ENCODE measurements at places on chromosomes 13 and 19.

DNA sequence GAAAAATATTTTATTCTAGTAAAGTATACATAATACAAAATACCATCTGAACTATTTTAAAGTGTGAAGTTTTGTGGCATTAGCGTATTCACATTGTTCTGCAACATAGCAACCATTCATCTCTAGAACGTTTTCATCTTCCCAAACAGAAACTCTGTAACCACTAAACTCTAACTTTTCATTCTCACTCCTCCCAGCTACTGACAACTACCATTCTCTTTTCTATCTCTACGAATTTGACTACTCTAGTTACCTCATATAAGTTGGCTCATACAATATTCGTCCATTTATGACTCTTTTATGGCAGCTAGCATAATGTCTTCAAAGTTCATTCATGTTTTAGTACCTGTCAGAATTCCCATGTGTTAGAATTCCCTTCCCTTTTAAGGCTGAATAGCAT, 150.5 kb upstream of the MIR17HG start:
- no peak for DNase-seq

DNA sequence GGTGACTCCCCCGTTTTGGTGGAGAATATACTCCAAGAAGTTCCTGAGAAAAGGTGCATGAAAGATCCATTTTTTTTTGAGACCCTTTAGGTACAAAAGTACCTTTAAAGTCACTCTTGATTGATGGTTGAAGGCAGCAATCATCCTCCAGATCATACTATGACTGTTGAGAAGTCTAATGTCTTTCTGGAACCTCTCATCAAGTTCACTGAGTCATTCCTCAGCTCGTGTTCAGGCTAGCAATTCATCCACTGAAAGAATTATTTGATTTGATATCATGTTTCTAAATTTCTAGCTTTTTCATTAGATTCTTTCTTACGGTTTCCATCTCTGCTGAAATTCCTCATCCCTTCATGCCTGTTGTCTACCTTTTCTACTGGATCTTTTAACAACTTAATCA, 65.1 kb upstream of the GJB6 start:
- no peak for DNase-seq

- peak; percentile 58 for DNase-seq
Measured at GRCh38 chr19:45115809-45116615, 23.0 kb downstream of the PPP1R37 start.

GRCh38 chr19:51354742-51355148, 11.4 kb downstream of the ETFB start:
- no peak for DNase-seq

- no peak for DNase-seq
Measured at GRCh38 chr19:50263176-50263575, 59.8 kb downstream of the MYH14 start.

- no peak for DNase-seq
Measured at GRCh38 chr13:74987124-74987690, 494.8 kb downstream of the TBC1D4 start.

DNA sequence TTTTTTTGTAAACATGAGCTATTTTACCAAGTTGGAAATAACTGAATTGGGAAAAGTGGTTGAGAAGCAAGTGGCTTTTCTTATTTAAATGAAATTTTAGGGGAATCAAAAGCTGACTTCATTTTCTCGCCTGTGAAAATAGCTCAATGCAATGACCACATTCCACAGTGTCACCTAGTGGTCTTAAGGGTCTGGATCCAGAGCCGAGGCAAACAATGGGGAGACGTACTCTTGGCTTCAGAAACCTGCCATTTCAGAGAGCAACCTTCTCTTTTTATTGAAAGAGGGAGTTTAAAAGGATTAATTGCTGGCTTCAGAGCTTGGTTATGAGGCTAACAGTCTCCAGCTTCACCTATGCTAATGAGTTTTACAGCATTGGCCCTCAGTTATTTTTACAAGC, 39.7 kb upstream of the RXFP2 start:
- no peak for DNase-seq

- no peak for DNase-seq
Measured at GRCh38 chr13:35917942-35918645, 213.1 kb downstream of the DCLK1 start.

GRCh38 chr13:75947448-75947847, 311.3 kb downstream of the LMO7 start:
- DNase-seq: no peak

DNA sequence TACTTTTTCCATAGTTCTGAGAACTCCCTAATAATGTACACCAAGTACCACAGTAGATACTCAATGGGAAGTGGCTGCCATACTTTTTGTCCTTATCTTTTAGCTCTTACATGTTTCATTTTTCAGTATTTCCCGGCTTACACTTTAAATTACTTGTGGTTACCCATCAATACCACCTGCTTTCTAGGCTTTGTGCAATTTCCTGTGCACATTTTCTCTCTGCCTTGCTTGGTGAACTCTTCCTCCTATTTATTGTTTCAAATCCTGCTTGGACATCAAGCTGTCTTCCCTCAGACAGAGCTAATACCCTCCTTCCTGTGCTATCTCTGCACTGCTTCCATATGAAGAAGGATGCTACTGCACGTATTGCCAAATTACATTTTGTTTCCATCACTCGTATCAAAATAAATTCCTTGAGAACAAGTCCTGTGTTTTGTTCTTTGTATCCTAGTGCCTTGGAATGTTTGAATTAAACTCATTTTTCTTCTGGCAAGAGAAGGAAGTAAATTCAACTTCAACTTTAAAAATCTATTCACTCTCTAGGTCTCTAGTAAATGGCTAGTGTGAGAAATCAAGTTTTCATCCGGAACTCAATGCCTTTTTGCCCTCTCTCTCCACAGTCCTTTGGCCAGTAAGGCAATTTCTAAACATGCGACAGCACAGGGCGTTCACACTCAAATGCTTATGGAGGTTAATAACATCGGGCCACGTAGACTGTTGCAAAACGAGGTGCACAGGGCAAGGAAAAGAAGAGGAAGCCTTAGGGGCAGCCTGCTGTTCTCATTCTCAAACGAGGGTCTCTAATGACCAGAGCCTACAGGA, 5.6 kb downstream of the ZAR1L start:
- DNase-seq: no peak

- no peak for DNase-seq
Measured at GRCh38 chr13:111359237-111359915, 38.9 kb downstream of the TEX29 start.

Measured in right hindlimb (tissue), 1 donor.